Activated naive CD4-positive, alpha-beta T cell treated with anti-CD3 and anti-CD28 coated beads for 36 hours (primary cell): ENCODE measurements at places on chromosomes 5 and 9.
A peak's percentile ranks its signal among the peaks of the same experiment; 100 is the strongest.

DNA sequence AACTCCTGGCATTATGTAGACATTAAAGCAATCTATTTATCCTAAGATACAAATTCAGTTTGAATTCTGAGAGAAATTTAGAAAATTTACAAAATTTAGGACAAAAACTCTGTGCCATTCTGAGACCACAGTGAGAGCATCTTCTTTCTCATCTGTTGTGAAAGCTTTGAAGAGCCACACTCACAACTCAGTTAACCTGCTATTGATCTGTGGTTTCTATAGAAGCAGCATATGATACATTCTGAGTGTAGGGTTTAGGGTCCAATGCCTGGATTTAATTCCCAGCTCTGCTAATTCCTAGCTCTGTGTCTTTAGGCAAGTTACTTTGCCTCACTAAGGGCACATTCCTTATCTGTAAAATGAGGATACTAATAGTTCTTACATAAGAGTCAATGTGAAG lies 21.6 kb downstream of the CAST start:
- no peak for DNase-seq

GRCh38 chr9:127578952-127579853 lies 32.9 kb upstream of the STXBP1 start:
- DNase-seq, result peak; percentile 82

DNA sequence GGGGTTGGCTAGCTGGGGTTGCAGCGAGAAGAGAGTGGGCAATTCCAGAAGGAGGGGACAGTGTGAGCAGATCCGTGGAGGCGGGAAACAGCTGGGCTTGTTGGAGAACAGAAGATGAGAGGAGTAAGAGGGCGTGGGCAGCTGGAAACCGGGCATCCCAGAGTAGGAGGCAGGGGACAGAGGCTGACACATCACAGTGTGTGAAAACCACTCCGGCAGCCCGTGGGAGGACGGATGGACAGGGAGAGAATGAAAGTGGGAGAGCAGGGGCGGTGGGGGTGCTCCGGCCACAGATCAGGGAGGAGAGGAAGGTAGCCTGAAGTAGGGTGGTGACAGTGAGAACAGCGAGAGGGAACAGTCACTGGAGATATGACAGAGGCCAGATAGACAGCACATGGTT lies 8.3 kb upstream of the PSMB7 start:
- no peak for DNase-seq

GRCh38 chr9:104795857-104796256 lies 31.9 kb downstream of the NIPSNAP3B start:
- no peak for DNase-seq

GRCh38 chr9:87556821-87557220 lies 59.2 kb downstream of the DAPK1 start:
- DNase-seq, result no peak

DNA sequence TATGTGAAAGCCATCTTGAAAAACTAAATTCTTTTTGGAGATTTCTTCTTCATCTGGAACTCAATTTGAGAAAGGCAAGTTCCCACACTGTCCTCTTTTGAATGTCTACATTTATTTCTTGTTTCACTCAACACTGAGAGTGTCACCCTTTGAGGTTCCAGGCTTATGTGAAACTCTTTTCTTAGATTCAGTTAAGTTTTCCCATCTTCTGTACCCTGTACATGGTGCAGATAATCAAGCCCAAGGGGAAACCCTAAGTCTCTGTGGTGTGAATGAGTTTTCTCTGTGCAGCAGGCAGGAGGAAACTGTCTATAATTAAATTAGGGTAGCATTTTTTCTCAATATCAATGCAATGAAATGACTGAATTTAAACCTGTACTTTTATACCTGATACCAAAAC lies 72.3 kb upstream of the PRLR start:
- DNase-seq, result no peak

DNA sequence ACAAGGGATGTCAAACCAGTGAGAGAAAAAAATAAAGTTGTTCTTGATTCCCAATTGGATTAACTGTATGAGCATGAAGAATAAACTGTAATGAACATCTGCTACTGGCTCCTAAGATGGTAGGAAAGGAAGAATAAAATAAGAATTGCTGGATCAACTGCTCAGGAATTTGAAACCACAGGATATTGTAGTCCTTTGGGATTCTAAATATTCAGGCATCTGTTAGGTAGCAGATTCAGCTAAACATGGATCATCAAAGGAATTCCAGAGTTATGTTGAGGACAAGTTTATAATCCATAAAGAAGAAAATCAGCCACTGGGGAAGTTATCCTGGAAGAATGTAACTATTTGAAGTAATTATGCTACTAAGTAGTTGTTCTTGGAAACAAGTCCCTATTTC lies 65.8 kb downstream of the ISL1 start:
- DNase-seq, result no peak

- DNase-seq, result no peak
Measured at GRCh38 chr5:34841816-34842215, 2.9 kb downstream of the TTC23L start.

DNA sequence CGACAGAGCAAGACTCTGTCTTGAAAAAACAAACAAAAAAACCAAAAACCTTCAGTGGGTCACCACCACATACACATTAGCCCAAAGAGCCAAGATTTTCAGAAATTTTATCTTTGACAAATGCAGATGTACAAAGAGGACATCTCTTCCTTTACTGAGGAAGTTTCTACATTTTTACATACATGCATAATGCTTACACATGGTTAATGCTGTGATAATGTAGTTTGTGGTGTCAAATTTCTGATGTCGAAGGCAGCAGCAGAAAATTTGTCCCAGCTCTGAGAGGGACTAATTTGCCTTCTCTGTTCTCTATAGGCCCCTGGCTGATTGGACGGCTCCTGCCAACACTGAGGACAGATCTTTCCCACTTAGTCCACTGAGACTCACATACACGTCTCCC lies 24.6 kb upstream of the C9orf40 start:
- no peak for DNase-seq

- DNase-seq, result no peak
Measured at GRCh38 chr5:124401476-124402143, 344.8 kb downstream of the ZNF608 start.

GRCh38 chr5:67222243-67223025 lies 25.8 kb upstream of the CD180 start:
- no peak for DNase-seq

GRCh38 chr9:113475031-113475430 lies 11.5 kb downstream of the RGS3 start:
- DNase-seq, result no peak

- no peak for DNase-seq
Measured at GRCh38 chr9:129954868-129955550, 88.0 kb downstream of the FNBP1 start.

GRCh38 chr5:180085837-180086236 lies 14.3 kb upstream of the RNF130 start:
- peak; percentile 50 for DNase-seq

- no peak for DNase-seq
Measured at GRCh38 chr5:95824747-95825146, 2.2 kb upstream of the GLRX start.

- no peak for DNase-seq
Measured at GRCh38 chr5:32960340-32961058, 249.4 kb downstream of the NPR3 start.

DNA sequence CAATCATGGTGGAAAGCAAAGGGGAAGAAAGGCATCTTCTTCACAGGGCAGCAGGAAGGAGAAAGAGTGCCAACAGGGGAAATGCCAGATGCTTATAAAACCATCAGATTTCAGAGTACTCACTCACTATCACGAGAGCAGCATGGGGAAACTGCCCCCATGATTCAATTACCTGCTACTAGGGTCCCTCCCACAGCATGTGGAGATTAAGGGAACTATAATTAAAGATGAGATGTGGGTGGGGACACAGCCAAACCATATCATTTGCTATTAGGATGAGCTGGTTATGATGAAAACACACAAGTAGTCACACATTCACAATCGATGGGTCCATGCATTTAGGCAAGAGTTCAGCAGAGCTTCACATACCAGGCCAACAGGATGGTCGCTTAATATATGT lies 469.0 kb downstream of the PDE4D start:
- no peak for DNase-seq

- DNase-seq, result no peak
Measured at GRCh38 chr5:41286696-41287095, 73.4 kb upstream of the C6 start.

DNA sequence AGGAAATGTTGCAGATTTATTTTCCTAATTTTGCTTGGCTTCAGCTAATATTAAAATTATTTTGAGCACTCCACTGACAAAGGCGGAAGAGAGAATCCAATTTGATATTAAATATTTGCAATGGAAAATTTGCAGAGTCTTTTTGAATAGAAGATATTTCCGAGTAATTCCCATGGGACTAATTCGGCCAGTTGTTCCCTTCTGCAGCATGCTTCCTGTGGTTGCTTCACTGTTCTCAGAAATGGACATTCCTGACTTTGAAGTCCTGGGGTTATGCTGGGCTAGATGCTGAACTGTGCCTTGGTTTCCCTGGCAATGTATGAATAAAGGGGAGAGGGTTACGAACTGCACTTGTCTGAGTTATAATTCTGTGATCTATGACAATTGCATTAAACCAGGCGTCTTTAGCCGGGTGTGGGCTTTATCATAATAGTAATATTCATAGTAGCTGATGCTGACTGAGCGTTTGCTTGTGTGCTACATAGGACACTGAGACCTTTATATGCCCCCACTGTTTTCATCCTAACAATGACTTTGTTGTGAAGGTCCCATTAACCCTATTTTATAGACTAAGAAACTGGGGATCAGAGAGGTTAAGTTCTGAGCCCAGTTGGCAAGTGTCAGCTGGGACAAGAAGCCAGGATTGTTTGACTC lies 114.5 kb upstream of the SPRY4 start:
- no peak for DNase-seq

DNA sequence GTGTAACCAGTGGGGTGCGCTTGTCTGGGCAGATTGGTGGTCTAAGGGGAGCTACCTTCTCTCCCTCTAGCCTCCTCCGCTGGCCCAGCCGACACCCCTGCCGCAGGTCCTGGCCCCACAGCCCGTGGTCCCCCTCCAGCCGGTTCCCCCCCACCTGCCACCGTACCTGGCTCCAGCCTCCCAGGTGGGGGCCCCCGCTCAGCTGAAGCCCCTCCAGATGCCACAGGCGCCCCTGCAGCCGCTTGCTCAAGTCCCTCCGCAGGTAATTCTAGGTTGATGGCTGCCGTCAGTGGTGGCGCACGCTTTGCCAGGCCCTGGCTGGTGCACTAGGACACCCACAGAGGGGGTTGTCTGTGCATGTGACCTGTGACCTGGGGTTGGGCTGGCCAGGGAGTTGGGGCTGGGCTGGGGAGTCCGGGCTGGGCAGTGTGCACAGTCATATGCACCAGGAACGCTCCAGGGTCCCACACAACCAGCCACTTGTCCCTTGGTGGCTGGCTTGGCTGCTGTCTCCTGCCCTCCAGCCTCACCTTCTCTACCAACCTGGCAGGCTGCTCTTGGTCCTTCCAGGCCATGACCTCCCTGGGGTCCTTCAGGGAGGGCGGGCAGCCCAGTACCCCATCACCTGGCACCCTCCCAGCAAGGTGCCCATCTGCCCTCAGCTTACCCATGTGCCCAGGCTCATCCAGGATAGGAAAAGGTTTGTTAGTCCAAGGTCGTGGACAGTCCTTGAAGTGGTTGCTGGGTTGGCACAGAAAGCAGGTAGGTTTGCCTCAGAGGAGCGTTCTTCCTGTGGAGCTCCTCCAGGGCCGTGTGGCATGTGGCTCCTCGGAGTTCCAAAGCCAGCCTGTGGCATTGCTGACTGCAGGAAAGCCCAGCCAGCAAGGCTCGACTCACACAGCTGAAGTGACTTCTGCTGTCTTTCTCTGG lies 73.2 kb downstream of the WNK2 start:
- peak; percentile 1 for DNase-seq

DNA sequence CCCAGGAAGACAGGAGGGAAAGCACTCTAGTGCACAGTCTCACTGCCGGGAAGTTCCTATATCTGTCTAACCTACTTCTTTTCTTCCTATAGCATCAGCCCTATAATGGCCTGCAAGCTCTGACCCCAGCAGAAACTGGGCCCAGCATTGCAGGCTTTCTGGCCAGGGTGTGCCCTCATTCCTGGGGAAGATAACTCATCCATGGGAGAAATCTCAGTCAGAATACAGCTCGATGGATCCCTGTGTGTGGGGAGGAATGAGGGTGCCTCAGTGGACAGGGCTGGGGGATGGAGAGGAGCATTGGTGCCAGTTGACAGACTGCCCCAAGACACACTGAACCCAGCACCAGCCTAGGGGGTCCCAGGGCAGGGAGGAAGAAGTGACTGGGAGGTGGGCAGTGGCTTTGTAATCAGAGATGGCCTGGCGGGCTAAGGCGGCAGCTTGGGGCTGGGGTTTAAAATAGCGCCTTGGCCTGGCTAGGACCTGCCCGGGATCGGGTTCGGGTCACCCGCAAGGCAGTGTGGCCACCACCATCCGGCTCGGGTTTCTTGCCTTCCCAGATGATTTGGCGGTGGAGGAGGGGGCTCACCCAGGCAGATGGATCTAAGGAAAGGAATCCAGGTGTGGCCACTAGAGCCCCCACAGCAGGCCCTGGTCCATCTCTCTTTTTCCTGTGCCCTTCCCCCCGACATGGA lies 7.6 kb upstream of the CXXC5 start:
- DNase-seq, result peak; percentile 3

- peak; percentile 83 for DNase-seq
Measured at GRCh38 chr9:125407974-125408900, 146.6 kb downstream of the GAPVD1 start.

- DNase-seq, result no peak
Measured at GRCh38 chr5:42880496-42881150, 68.9 kb upstream of the SELENOP start.

- no peak for DNase-seq
Measured at GRCh38 chr9:94245651-94246050, 13.4 kb upstream of the ZNF169 start.

- DNase-seq, result no peak
Measured at GRCh38 chr5:163995206-163995605, 489.8 kb downstream of the MAT2B start.

DNA sequence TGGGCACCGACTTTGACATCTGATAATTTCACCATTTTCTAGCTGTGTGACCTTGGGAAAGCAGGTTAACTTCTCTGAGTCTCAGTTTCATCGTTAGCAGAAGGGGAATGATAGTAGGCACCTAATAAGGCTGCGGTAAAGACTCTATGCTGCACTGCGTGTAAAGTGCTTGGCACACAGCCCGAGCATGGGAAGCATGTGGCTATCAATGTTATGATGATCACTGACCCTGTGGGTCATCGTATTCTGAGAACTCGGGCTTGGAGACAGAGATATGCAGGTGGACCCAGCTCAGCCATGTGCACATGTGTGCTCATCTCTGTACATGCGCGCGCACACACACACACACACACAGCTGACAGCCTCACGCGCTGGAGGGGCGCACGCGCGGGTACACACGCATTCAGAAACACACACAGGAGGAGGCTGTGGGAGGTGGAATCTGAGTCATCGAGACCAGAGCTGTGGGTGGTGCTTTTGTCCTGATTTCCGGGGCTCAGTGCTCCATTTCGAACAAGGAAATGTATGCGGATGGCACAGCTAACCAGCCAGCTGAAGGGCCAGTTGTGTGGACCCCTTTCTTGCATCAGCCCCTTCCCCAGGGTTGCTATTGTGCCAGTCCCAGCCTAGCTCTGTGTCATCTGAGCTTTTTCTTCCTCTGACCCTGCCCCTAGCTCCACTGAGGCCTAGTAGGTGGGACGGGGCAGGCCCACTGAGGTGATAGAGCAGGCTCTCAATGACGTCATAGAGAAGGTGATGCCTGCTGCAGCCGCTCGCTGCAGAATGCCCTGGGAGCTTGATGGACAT lies 11.1 kb upstream of the ARAP3 start:
- peak; percentile 76 for DNase-seq
